ENCODE measurements at places on chromosomes 16 and 17.

GRCh38 chr17:75652934-75653549 lies 13.9 kb downstream of the RECQL5 start:
- peak; percentile 83 for DNase-seq

GRCh38 chr17:65487161-65487560 lies 74.3 kb downstream of the AXIN2 start:
- no peak for DNase-seq

DNA sequence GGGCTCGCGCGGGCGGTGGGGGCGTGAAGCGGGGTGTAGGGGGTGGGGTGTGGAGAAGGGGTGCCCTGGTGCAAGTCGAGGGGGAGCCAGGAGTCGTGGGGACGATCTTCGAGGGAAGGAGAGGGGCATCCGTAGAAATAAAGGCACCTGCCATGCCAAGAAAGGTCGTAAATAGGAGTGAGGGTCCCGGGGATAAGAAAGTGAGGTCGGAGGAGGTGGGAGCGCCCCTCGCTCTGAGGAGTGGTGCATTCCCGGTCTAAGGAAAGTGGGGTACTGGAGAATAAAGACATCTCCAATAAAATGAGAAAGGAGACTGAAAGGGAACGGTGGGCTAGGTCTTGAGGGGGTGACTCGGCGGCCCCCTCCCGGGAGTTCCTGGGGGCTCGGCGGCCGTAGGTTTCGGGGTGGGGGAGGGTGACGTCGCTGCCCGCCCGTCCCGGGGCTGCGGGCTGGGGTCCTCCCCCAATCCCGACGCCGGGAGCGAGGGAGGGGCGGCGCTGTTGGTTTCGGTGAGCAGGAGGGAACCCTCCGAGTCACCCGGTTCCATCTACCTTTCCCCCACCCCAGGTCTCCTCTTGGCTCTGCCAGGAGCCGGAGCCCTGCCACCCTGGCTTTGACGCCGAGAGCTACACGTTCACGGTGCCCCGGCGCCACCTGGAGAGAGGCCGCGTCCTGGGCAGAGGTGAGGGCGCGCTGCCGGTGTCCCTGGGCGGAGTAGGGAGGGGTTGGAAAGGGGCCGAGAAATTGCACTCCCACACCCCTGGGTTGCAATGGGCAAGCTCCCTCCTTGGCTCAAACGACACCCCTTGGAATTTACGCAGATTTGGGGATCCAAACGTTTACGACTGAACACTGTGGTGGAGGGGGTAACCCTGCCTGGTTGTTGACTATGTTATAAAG lies 888 bp downstream of the CDH1 start:
- no peak for DNase-seq

GRCh38 chr16:66752958-66753357 lies 1.5 kb upstream of the DYNC1LI2 start:
- no peak for DNase-seq

DNA sequence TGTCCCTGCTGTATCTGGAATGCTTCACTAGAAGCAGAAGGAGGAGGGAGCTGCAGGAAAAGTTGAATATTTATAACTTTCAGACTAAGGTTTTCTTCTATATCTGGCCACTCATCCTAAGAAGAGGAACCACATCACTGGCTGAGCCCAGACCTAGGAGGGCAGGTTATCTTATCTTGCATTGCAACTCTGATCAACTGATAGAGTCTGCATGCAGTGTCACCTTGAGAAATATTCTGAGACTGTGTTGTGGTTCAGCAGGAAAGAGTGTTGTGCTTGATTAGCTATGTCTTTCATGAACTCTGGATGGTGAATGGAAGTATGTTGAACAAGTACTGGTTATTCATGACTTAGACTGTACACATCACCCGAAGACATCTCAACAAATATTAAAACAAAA lies 460.0 kb downstream of the TOX3 start:
- DNase-seq, result no peak

GRCh38 chr16:71467810-71468209 lies 5.8 kb upstream of the ZNF23 start:
- peak; percentile 67 for DNase-seq

DNA sequence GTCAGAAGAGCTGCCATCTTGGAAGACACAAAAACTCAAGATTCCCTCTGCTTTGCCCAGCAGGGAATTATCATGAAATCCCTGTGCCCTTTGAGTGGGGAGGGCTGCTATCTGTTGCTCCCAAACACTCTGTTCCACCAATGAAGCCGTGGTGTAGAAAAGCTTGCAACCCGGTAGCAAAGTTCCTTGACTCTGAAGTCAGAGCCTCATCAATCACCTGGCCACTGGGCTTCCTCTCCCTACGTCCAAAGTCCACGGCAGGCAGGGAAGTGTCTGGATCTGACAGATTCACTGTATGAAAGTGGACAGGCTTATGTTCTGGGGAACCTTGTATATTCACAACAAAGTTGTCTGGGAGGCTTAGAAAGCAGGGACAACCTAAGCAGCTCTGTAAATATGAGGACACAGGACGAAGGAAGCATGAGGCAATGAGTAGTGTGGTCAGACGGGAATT lies 343.3 kb downstream of the SLC39A11 start:
- DNase-seq, result no peak

GRCh38 chr17:38701504-38702165 lies 3.4 kb upstream of the MLLT6 start:
- DNase-seq, result peak; percentile 95

DNA sequence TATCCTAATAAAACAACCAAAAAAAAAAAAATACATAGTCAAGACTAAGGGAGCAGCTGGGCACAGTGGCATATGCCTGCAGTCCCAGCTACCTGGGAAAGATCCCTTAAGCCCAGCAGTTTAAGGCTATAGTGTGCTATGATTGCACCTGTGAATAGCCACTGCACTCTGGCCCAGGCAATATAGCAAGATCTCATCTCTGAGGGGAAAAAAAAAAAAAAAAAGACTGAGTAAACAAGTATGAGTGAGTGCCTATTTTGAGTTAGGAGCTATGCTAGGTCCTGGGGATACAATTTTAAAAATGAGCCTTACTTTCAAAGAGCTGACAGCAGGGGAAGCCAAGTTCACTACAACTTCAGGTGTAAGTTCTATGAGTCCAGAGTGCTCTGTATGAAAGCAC lies 55.4 kb downstream of the GRB2 start:
- no peak for DNase-seq

- no peak for DNase-seq
These were observed 59.9 kb upstream of the GRIN2A start for GRCh38 chr16:10242097-10242496.

- no peak for DNase-seq
These were observed 3.3 kb downstream of the RARA start for GRCh38 chr17:40312131-40312731.

DNA sequence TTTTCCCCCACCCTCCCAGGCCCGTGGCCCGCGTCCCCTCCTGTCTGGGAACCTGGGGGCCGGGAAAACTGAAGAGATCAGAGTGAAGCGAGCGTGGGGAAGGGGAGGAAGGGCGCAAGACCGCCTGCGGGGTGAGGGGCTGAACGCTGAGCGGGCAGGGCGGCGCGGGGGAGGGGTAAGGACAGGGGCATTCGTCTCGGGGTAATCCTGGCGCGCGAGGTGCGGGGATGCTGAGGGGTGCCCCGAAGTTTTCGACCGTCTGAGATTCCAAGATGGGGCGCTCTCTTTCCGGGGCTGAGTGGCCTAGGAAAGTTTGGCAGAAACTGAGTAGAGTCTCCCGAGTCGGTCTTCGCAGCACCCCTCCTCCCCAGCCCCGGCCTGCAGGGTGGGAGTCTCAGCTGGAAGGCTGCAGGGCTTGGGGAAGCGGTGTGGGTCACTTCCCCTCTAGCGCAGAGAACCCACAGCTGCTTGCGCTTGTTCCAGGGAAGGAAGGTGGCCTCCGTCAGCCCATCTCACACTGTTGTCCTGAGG lies 555 bp downstream of the TTYH2 start:
- no peak for DNase-seq

- no peak for DNase-seq
These were observed 224.3 kb downstream of the HS3ST4 start for GRCh38 chr16:25916037-25916436.

DNA sequence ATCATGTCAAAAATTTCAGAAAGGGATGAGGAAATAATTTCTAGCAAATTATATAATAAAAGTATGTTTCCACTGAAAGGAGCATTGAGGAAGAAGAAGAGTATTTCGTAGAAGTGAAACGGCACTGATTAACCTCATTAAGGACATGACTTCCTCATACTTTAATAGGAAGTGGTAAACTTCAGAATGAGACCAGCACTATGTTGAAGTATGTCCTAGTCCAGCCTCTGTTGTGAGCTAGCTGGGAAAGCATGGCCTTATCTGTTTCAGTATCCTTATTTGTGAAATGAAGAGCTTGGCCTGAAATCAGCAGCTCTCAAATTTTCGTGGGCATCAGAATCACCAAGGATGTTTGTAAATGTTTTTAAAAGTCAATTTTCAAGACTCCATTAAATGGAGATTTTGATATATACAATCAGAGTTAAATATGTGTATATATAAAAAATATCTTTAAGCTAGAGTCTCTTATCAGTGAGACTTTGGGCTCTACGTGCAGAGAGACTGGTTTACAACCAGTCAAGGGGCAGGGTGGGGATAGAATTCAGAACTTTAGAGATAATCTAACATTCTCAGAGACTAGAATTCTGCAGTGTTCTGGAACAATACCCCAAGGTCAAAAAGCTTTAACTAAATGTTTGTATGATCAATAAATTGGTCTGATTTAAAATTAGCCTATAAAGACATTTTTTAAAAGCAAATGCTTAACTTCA lies 365.4 kb downstream of the CDH13 start:
- peak; percentile 1 for DNase-seq

GRCh38 chr16:20042848-20043247 lies 30.8 kb downstream of the GPR139 start:
- DNase-seq, result no peak

DNA sequence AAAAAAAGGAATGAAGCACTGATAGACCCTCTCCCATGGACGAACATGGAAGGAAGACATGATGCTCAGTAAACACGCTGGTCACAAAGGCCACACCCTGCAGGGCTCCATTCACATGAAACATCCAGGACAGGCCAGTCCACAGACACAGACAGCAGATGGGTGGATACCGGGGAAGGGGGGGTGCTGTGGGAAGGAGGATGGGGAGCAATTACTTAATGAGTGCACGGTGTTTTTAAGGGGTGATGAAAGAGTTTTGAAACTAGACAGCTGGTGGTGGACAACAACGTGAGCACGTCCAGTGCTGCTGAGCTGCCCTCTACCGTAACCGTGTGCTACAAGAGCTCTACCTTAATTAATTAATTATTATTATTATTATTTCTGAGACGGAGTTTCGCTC lies 6.0 kb upstream of the SLC16A3 start:
- DNase-seq, result no peak

GRCh38 chr16:11359370-11359769 lies 14.1 kb downstream of the RMI2 start:
- no peak for DNase-seq

- no peak for DNase-seq
These were observed 45.4 kb downstream of the NKD1 start for GRCh38 chr16:50593410-50594150.

DNA sequence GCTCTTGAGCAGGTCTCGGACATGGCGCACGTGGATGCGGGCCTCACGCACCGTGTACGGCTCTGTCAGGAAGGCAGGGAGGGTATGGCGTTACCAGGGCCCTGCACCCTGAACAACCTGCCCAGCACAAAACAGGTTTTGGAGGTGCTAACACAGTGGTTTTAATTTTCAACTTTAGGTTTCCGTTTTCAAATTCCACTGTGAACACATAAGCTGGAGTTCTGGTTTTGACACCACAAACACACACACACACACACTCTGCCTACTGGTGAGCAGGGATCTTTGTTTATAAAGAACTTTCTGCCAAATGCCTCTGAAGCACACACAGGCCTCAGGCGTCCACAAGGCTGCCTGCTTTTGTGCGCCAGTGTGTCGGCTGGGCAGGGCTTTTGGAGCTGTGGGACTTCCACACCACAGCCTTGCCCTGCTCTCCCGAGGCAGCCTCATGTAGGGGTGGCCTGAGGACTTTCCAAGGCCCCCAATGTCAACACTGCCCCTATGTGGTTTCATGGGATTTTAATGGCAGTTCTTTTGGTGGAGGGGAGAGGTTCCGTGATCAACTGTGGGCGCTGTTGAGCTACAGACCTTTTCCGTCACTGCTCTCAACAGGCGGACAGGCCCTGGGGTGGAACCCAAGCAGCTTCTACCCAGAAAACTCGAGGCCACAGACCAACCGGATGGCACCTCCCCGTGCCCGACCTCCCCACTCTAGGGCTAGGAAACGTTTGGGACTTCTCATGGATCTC lies 9.4 kb downstream of the CLUH start:
- DNase-seq, result no peak

DNA sequence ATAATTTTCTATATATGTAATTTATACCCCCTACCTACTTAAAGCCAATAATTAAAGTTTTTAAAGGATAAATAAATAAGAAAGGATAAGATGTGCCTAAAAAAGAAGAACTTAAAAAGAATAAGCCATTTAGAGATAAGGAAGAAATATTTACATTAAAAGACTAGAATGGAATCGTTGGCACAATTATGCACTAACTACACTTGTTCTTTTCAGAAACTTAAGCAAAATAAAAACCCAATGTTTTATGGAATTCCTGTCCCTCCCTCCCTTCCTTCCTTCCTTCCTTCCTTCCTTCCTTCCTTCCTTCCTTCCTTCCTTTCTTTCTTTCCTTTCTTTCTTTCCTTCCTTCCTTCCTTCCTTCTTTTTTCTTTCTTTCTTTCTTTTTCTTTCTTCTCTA lies 4.5 kb upstream of the KRTAP4-6 start:
- no peak for DNase-seq

DNA sequence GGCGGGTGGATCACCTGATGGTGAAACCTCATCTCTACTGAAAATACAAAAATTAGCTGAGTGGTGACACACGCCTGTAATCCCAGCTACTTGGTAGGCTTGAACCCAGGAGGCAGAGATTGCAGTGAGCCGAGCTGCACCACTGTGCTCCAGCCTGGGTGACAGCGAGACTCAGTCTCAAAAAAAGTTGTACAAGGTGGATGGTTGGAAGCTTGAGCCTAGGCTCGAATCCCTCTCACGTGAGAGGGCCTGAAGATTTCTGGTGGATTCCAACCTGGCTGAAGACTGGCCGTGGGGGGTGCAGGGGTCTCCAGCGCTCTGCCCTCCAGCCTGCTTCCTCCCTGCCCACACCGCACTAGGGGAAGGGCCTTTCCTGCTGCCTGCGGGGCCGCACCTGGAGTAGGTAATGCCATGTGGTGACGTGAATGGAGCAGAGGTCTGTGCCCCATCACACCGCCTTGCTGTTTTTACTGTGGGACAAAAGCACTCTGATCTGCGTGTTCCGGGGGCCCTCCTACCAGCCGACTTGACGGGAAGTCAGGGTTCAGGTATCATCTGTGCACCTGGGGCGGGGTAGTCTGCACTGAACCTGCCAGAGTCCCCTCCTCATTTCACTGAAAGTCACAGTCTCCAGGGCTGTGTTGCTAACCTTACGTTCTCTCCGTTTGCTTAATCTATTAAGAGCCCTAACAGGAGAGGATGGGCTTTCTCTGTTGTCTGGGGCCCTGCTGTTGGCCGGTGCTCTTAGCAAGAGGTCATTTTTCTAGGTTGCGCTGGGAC lies 4.2 kb downstream of the RPL13 start:
- no peak for DNase-seq

GRCh38 chr16:49576941-49577340 lies 203.3 kb downstream of the C16orf78 start:
- no peak for DNase-seq

- DNase-seq, result no peak
These were observed 17.4 kb downstream of the LDHD start for GRCh38 chr16:75099075-75099667.

Measured in common myeloid progenitor, CD34-positive (primary cell).